GM18507 (cell line): ENCODE measurements at places on chromosomes 1 and 21.

DNA sequence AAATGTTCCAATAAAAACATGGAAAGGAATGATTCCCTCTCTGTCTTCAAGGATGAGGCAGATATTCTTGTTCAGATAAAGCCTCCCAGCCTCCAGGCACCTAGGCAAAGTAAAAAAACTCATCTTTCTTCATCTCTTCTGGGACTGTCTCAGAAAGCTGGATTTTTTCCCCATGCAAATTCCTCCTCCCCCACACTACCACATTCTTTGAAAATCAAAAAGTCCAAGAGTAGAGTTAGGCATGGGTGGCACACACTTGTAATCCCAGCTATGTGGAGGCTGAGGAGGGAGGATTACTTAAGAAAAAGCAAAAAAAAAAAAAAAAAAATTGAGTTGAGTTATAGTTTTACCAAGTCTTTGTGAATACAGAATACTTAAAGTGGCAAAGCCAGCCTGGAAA, 82.8 kb downstream of the GLUL start:
- no peak for DNase-seq

GRCh38 chr1:224710196-224710595, 94.1 kb downstream of the CNIH3 start:
- no peak for DNase-seq

GRCh38 chr1:41837691-41838090, 81.0 kb downstream of the HIVEP3 start:
- no peak for DNase-seq

DNA sequence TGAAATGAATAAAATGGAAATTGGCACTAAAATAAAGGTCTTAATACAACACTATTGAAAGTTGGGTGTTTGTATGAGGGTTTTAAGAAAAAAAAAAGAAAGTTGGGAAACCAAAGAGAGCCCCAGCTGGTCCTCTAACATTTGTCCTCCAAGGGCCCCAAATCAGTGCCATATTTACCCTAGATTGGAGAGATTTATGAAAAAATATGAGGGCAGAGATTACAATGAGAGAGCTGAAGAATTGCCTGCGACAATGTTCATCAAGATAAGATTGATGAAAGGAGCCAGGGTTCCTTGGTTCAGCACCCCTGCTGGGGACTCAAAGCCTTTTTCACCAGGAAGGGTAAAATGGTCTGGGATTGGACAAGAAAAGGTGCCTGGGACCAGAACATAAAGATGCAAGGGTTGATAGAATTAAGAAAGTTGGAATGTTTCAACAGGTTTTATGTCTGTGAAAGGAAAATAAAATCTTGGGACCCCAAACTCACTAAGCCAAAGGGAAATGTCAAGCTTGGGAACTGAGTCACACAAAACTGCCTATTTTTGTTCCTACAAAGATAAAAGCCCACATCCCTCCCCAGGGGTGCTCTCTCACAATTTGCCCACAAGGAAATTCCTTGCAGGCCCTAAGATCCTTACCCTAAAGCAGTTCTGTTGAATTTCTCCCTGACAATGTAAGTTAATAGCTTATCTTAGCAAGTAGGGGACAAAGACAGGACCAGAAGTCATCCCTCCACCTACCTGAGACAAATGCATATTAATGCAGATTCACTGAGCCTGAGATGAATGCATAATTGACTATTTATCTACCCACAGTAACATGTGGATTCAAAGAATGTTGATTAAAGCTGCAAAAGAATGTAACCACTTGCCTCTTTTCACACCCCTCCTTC, 26.8 kb downstream of the CBR1 start:
- DNase-seq = no peak

GRCh38 chr1:172536256-172536655, 3.3 kb downstream of the SUCO start:
- DNase-seq = no peak

DNA sequence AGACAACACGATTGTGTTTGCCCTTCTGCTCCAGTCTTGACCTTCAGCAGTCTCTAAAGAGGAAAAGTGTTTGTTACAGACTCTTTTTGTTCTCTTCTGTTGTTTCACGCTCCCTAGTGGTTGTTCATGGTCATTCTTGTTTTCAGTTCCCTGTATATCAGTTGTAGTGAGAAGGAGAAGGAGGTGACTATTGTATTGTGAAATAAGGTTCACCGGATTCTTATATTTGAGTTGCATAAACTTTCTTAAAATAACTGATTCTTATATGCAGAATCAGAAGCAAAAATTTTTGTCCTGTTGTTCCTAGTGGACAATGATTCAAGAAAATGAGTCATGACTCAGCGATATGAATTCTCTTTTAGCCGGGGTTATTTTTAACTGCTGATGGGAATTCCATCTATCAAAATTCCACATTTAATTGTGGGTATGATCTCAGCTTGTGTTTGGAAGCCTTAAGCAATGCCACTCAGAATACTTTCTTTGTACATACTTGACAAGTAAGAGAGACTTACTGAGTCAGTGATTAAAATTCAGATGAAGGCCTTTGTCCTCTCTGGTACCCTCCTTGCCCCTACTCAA, 152.2 kb downstream of the CLEC20A start:
- no peak for DNase-seq

DNA sequence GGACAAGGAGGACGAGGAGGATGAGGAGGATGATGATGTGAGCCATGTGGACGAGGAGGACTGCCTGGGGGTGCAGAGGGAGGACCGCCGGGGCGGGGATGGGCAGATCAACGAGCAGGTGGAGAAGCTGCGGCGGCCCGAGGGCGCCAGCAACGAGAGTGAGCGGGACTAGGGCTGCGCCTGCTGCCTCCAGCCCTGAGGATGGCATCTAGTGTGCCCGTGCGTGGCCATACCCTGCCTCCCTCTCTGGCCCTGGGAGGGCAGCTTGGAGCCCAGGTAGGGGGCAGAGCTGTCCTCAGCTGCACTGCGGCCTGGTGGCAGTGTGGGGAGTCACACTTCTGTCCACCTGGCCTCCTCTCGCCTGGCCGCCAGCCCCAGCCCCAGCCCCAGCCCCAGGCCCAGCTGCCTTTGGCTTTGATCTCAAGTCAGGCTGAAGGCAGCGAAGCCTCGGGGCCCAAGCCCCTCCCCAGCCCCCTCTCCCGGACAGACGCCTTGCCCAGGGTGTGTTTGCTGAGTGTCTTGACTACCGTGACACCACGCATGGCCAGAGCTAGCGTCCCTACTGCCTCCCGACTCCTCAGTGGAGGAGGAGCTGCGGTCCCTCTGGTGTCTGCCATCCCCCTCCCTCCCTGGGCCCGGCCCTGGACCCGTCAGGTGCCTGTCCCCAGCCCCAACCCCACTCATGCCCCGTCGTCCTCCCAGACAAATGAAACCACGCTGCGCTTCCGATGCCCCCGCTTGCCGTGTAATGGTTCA, 155.2 kb downstream of the PEX14 start:
- no peak for DNase-seq
